Hematopoietic multipotent progenitor cell treated with erythropoietin and hydrocortisone succinate and interleukin-3 and kit ligand, for 8 days (in vitro differentiated cells): ENCODE measurements at places on chromosomes 12 and 14.
A peak's percentile ranks its signal among the peaks of the same experiment; 100 is the strongest.

DNA sequence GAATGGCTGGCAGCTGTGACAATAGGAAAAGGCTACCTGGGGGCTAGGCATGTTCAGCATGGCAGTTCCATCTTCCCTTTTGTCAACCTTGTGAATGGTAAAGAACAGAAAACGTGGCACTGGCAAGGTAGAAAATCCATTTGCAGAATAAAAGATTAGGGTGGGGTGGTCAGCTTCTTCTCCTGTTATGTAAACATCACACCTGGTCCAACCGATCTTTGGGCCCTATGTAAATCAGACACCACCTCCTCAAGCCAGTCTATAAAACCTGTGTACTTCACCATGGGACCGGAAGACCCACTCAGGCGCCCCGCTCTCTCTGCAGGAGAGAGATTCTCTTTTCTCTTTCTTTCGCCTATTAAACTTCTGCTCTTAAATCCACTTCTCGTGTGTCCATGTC, 19.6 kb upstream of the TMEM30B start:
- no peak for DNase-seq

DNA sequence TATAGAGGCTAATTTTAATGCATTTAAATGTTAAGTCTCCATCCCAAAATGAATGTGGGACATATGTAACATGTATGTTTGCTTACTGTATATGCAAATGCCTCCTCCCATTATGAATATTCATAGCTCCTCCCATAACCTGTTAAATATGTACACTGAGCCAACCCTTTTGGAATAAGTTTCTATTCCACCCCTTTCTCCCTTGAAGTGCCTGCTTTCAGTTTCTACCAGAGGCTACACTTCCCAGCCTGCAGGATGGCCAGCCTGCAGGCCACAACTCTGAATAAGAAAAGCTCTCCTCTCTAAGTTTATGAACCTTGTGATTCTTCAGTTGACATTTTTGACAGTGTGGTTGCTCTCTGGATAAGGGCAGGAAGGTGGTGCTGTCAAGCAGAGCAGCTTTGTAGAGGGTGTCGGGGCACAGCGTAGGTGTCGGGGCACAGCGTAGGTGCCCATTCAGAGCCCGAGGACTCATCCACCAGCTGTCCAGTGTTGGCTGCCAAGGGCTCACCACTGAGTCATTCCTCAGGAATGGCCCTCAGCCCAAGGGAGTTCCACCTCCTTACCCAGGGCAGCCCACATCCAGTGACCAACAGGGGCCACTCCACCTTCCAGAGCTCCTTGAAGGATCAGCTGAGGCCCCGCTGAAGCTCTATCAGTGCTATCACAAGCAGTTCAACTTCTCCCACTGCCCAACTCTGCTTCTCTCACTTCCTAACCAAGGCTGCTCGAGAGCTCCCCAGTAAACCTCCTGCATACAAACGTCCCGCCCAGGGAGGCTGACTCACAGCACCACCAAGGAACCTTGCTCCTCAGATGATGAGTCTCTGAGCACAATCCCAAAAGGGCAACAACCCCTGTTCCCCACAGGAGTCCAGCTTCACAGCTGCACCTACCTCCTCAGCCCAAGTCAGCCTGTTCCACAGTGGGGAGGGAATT, 31.4 kb downstream of the VWF start:
- DNase-seq = no peak

DNA sequence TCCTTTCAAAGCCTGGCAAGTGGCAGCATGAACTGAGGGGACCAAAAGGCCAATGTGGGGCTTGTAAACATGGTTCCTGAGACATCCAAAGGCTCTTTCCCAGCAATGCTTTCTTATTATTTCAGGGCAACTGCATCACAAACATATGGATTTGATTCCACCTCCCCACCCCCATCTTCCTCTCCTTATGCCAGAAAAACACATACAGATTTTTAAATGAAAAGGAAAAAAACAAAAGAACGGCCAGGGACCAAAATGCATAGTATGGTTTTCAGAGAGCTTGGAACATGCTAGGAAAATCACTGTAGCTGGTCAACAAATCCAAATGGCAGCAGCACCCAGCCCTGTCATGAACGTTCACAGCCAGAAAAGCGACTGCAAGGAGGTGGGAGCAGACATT, 167.6 kb downstream of the ANO2 start:
- no peak for DNase-seq

GRCh38 chr14:47541662-47542061, 133.7 kb downstream of the MDGA2 start:
- DNase-seq = no peak

DNA sequence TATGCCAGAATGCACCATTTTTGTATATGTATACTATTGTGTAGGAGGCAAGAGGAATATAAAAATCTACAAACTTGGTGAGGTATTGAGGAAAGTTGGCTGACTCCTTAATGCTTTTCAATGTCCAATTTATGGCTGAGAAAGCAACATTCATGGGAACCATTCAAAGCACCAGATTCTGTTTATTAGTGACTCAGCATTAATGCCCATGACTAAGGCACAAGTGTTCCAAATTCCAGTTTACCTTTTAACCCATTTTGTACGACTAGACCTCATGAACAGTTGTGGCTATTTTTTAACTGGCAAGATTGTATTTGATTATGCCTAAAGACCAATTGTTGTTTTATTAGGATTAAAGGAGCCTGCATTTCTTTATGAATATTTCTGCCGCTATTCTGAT, 375.4 kb upstream of the ATP2B1 start:
- DNase-seq = no peak

DNA sequence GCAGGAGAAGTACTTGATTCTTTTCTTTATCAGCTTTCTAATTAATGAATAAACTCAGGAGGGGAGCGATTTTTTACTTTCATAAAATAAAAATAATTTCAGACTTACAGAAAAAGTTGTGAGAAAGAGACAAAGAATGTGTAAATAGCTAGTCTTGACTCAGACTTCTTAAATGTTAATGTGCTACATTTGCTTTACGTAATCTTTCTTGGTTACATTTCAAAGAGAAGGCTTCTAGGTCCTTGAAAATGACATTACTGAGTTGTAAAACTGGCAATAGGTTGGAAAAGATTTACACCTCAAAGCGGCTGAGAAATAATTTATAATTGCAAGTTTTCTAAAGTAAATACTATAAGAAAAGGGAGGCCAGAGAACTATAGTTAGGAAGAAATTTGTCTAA, 28.6 kb downstream of the GABARAPL1 start:
- DNase-seq = no peak

DNA sequence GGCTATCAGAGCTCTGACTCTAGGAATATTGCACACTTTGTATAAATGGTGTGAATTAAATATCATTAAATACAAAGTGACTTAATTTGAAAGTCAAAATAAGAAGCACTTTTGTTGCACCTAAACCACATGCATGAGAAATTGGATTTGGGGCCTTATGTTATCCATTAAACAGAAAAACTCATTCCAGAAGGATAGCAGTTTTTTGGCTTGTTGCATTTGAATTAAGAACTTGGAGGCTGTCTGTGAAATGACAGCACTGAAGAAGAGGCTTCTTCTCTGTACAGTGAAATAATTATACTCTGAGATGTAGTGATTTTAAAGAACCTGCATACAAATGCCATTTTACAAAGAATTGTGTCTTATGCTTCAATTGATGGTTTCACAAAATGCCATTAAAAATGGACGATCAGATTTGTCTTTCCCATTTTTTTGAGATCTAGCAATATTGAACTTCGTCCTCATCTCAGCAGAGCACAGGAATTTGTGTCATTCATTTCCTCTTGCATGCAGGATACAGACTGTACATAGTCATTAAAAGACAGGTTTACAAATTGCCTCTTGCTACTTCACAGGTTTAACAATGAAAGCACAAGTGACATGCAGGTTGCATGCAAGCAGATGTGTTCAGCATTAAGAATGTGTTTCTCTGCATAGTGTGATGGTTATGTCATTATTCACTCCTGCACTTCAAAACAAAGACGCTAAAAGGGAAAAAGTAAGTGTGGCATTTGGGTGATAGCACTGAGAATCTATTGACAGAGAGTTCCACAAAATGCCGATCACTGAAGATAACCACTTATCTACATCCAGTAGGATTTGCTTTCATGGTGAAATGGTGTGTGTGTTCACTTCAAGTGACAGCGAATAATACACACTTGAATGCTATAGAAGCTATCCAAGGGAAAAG, 35.9 kb upstream of the PYGL start:
- DNase-seq = no peak

- no peak for DNase-seq
These were observed 50.4 kb upstream of the ASPG start for GRCh38 chr14:104034976-104035699.

DNA sequence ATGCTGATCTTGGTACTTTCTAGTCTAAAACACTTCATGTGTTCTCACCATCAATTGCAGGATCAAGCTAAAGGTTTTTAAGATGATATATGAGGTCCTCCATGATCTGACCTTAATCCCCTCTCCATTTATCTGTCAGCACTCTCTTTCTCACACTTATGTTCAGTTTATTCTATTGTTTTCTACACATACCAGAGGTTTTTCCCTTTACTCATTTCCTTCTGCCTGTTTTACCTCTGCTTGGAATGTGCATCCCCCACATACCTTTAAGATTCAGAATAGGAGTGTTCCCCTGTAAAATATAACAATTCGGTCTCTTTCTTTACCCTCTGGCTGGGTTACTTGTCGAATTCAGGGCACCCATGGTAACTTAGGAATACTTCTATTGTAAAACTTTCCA, 219.1 kb upstream of the PKP2 start:
- DNase-seq = no peak

GRCh38 chr12:100359822-100360221, 2.9 kb downstream of the SLC17A8 start:
- DNase-seq = no peak

DNA sequence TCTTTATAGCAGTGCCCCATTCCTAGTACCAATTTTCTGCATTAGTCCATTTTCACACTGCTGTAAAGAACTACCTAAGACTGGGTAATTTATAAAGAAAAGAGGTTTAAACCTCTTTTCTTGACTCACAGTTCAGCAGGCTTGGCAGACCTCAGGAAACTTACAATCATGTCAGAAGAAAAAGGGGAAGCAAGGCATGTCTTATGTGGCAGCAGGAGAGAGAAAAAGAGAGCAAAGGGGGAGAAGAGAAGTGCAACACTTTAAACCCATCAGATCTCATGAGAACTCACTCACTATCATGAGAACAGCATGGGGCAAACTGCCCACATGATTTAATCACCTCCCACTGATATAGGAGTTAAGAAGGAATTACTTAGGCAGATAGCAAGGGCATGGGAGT, 101.6 kb upstream of the PLEKHG7 start:
- DNase-seq = peak; percentile 5

DNA sequence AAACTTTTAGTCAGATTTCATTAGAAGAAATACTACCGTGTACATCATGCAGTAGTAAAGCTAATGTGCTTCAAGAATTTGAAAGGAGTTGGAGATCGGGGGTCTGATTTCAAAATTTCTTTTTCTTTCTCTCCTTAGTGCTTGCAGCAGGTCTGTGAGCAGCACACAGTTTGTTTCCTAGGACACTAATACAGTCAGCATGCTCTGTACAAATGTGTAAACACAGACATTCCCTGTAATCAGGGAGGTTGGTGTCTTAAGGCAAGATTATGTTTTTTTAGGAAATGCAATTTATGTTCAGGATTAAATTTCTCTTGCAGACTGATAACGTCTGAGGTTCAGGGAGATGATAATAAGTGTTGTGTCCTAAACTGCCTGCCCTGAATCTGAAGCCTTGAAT, 142.7 kb downstream of the ALX1 start:
- DNase-seq = no peak

DNA sequence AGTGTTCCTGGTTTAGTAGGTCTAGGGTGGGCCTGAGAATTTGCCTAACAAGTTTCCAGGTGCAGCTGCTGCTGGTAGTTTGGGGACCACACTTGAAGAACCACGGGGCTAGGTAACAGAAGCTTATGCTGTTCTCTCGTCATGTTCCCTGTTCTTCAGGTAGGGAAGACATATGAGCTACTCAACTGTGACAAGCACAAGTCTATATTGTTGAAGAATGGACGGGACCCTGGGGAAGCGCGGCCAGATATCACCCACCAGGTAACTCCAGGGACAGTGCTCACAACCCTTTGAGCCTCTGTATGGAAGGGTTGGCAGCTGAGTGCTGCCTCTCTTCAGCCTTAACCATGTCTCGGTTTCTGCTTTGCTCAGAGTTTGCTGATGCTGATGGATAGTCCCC, 3.5 kb downstream of the EMG1 start:
- no peak for DNase-seq

- no peak for DNase-seq
These were observed 91.9 kb upstream of the BCL2L14 start for GRCh38 chr12:11978726-11979384.

DNA sequence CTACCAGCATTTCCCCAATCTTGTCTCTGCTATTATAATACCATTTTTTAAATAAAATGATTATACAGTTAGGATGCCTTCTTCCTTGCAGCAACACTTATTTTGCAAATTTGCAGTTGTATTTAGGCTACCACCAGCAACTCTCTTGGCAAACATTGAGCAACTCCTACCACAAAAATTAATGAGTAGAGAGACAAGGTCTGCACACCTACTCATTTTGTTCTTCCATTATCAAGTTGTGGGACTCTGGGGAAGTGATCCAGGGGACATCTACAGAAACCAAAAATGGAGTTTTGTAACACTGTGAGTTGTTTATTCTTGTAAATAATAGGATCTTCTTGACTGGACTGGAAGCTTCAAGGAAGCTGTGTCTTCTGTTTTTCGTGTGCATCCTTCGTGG, 38.6 kb downstream of the DGLUCY start:
- DNase-seq = no peak

GRCh38 chr14:50736932-50737419, 68.9 kb upstream of the SAV1 start:
- no peak for DNase-seq

DNA sequence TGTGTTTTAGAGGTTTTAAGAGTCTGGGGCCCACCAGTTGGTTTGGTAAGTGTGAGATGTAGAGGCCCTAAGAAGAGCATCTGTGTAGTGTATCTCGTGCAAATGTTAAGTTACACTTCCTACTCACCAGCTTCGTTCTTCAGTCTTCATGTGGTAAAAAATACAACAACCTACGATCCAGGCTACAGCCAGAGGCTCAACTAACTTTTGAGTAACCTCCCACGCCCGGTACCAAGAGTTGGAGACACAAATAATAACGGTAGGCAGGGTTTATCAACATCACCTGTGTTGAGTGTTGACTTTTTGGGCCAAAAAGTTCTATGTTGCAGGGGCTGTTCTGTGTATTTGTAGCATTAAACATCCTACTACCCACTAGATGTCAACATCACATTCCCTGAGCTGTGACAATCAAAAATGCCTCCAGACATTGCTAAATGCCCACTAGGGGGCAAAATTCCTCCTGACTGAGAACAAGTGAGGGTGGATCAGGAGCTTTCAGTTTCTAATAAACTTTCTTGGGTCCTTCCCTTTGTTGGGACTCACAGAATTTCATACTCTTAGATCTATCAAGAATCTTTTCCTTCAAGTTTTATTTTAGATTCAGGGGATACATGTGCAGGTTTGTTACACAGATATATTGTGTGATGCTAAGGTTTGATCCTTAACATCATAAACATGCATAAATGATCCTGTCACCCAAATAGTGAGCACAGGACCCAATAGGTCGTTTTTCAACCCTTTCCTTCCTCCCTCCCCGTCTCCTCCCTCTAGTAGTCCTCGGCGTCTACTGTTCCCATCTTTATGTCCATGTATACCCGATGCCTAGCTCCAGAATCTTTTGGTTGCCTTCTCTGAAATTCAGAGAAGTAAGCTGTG, 94.7 kb downstream of the SLC2A13 start:
- peak; percentile 84 for DNase-seq

- DNase-seq = no peak
These were observed 53.6 kb downstream of the SUSD6 start for GRCh38 chr14:69664865-69665526.
